ENCODE measurements at places on chromosomes 2 and 18.

- DNase-seq = no peak
Observed at GRCh38 chr2:120390381-120391055, 44.6 kb downstream of the INHBB start.

GRCh38 chr18:23203891-23204432 lies 68.7 kb downstream of the CABLES1 start:
- DNase-seq = no peak

- DNase-seq = no peak
Observed at GRCh38 chr2:101829429-101829828, 131.9 kb downstream of the MAP4K4 start.

GRCh38 chr2:6960659-6961058 lies 43.4 kb downstream of the RNF144A start:
- no peak for DNase-seq

DNA sequence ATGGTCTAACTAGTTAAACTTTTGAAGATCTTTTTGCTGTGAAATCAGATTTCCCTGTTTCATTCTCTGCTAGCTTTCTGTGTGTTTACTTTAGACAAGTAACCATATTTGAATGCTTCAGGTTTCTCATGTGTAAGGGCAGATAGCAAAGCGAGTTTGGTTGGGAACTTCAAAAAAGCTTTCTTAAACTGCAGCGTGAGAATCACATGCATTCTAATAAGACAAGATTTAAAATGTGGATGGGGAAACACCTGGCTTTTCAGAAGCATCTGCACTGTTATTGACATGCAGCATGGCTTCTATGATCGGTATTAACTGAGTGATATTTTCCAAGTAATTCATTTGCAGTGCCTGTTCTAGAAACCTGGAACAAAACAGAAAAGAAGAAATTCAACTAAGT lies 119.3 kb downstream of the ABCA12 start:
- no peak for DNase-seq

DNA sequence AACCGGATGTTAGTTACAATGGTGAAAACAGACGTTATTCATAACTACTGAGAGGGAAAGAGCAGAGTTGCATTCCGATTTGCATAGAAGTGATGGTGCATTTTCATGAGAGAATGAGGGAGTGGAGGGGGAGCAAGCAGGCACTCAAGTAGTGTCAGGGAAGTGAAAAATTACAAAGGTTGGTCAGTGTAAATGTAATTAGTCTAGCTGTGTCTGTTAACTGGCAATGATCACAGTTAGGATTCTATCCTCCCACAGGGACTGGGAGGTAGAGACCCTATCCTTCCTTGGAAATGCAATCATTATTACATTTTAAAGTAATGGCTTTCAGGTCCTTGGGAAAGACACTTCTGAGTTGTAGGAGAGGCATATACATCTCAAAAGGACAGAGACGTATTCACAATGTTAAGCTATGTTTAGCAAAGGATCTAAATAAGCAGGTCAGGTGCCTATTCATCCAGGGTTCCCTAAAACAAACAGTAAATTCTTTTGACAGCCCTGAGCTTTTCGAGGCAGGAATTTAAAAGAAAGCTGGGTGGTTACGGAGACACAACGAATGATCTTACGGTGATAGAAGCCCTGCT lies 1671.8 kb upstream of the DDX18 start:
- no peak for DNase-seq

GRCh38 chr2:26570083-26570430 lies 71.1 kb downstream of the CIB4 start:
- DNase-seq = no peak
